ENCODE measurements at places on chromosomes 2 and 18. TPM values are rescaled to one million over a fixed set of nuclear protein-coding genes. Genes with fewer than 3 reads are reported as not detected.

FLACC1 gene
- total RNA-seq, result 0.69 TPM

DNA sequence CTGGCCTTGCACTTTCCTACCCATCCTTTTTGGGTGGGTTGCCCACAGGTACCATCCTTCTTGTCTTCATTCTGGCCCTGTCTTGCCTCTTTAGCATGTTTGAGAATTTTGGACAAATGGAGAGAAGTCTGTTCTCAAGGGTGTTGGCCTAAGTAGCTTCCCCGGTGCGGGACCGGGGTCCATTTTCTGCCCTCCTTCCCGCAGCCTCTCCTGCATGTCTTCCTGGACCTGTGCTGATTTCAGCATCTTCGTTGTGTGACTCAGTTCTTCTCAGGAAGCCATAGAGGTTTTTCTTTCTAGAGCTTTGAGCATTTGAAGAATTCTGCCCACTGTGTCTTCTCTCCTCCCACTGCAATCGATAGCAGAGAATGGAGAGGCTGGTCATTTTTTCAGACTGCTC is 172.7 kb downstream of the SH3RF3 start:
- no peak for DNase-seq

DNA sequence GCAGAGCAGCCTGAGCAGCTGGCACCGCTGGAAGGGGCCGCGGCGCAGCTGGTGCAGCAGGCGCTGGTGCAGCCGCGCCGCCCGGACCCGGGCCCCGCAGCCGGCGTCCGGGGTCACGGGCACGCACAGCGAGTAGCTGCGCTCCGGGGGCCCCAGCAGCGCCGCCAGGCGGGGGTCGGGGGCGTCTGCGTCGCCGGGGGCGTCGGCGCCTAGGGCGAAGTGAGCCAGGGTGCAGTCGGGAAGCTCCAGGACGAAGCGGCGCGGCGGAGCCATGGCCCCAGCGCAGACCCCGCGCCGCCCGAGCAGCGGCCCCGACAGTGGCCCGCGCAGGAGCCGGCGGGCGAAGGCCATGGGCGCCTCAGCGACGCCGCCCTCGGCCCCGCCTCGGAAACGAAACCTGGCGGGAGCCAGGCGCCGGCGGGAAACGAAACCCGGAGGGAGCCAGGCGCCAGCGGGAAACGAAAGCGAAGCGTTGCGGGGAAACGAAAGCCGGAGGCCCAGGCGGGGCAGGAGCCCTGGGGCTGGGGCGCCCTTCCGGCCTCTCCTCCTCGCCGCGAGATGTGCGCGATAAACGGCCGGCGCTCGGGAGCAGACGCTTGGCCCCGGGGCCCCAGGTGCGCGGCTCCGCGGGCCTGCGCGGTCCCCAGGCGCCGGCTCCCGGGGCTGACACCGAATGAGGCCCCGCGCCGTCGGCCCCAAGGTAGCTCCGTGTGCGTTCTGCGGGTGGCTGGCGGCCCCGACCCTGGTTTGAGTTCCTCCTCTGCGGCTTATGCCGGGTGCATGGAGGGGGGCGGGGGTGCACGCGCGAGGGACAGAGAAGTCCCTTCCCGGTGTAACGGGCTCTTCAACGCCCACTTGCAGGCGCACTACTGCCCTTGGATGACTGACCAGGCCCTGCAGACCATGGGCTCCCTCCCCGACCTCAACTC is at the start of gene CMPK2:
CMPK2 (minus strand) TSS at position 562 of the 929 bp plus-strand sequence; CDS start at position 351, 211 bp downstream.
- DNase-seq, result peak; percentile 67

DNA sequence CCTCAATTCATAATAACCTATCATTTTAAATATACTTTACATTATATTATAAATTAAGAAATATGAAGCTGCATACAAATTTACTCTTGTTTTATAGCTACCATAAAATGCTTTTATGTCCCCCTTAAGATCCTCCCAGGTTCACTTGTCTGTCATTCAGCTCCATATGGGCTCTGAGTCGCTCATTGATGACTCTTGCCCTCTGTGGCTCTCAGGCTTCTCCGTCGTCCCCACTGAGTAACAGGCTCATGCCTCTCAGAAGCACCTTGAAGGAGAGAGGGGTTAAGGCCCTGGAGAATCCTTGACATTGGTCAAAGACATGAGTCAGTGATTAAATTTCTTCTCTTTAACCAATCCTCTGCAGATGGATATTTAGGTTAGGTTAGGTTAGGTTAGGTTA is 6.2 kb upstream of the MCM6 start:
- no peak for DNase-seq

- DNase-seq, result no peak
Measured at GRCh38 chr2:231113489-231113888, 11.4 kb downstream of the HTR2B start.

DNA sequence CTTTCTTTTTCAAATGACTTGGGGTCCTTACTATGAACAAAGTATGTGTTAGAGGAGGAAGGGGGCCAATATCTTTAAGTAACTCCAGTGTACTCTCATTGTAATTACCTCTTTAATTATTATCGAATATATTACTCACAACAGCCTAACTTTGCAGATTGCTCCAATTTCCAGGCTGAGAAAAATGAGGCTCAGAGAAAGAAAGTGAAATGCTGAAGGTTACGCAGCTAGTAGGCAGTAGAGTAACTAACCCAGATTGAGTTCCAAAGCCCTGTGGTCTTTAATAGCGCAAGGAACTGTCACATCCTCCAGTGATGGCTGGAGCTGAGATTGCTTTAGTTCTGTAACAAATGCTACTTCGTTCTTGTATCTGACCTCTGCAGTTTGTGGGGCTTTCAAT is 2.2 kb upstream of the GYPC start:
- DNase-seq, result no peak

DNA sequence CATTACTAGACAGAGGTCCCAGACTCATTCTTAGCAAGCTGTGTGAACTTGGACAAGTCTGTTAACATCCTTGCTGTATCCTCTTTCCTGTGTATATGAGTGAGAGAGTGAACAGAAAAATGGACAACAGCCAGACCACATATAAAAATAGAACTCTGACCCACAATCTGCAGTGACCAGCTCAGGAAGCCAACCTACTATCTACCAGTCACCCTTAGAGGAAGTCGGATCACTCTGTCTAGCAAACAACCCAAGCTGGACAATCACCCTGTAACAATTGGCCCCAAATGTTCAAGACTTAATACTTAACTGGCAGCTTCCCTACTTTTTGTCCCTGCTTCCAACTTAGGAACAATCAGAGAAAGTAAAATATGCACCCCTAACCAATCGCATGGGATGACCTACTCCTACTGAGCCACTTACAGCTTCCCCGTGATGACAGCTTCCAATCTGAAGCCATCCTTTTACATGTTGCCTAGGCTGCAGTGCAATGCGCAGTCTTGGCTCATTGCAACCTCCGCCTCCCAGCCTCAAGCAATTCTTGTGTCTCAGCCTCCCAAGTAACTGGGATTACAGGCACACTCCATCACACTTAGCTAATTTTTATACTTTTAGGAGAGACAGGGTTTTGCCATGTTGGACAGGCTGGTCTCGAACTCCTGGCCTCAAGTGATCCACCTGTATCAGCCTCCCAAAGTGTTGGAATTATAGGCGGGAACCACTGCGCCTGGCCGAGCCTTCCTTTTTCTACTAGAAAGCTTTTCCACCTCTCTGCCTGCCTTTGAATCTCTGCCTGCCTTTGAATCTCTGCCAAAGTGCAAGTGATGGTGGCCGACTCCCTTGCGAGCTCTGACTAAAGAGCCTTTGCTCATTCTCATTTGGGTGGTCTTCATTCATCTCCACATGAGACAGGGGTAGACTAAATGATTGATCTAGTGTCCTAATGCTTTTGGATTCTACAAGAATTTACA is 158.3 kb upstream of the NDUFV2 start:
- no peak for DNase-seq
